NCI-H1436 (cell line): ENCODE measurements at places on chromosomes 2 and 18.

- no peak for DNase-seq
These were observed 31.2 kb upstream of the NPC1 start for GRCh38 chr18:23617412-23618014.

- DNase-seq, result no peak
These were observed 55.6 kb upstream of the PHLPP1 start for GRCh38 chr18:62659698-62660097.

DNA sequence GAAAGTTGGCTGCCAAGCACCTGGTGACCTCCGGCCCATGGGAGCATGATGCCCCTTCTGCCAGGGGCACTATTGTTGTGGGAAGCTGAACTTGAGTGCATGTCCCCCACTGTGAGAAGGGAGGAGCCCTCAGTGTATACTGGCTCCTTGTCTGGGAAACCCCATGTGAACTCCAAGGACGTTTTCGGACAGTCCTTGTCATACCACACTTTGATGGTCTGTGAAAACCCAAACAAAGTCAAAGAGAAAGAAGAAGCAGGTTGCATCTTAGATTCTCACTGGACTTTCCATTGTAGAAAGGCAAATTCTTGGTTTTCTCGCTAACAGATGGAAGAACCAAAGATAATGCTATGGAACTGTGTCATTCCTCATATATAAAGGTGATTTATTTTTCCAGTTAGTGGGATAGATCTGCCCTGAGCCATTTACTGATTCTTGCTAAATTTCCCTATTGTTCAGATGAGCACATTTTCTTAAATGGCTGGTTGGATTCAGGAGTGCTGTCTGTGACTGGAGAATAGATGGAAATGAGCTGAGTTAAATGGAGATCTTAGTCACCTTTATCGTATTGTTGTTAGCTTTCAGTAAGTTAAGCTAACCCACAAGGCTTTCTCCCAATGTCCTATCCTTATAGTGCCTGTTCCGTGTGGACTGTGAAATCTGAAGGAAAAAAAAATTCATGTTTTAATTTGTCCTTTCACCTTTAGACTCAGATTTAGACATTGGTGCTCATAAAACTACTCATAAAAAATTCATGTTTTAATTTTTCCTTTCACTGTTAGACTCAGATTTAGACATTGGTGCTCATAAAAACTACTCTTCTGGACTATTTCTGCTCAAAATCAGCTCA is 166.6 kb downstream of the ACTR3 start:
- DNase-seq, result no peak

- no peak for DNase-seq
These were observed 31.8 kb downstream of the ARHGAP25 start for GRCh38 chr2:68766376-68766845.

GRCh38 chr2:113974727-113975126 is 84.8 kb downstream of the ACTR3 start:
- DNase-seq, result no peak

DNA sequence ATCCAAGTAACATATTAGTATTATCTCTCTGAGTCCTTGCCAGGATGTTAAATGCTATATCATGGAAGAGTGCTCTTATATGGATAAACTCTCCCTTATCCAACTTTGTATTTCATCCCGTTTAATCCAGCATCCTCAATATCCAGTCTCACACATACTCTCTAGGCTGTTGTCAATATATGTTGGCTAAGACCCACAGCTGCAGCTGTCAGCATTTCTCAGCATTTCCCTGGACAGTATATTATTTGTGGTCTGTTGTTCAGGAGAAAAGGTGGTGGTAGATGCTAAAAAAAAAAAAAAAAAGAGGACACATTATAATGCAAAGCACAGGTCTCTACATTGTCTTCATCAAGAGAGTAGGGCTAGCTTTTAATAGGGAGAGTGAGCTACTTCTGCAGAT is 1368.0 kb upstream of the ZEB2 start:
- DNase-seq, result no peak

DNA sequence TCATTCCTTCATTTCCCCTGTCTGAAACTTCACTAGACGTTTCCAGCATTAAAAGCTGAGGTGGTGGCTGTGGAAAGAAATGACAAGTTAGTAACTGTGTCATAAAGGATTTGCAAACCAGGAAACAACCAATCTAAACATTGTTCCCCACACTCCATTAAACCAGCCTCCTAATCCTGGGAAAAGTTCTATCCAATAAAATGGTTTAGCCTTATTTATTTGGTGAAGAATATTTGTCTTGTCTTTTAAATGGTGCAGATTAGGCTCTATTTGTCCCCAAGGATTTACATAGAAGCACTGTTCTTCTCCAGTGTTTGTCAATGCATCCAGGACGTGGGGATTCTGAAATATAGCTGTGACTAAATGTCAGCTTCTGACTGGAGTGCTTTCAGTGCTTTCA is 10.5 kb upstream of the DPP4 start:
- DNase-seq, result no peak

DNA sequence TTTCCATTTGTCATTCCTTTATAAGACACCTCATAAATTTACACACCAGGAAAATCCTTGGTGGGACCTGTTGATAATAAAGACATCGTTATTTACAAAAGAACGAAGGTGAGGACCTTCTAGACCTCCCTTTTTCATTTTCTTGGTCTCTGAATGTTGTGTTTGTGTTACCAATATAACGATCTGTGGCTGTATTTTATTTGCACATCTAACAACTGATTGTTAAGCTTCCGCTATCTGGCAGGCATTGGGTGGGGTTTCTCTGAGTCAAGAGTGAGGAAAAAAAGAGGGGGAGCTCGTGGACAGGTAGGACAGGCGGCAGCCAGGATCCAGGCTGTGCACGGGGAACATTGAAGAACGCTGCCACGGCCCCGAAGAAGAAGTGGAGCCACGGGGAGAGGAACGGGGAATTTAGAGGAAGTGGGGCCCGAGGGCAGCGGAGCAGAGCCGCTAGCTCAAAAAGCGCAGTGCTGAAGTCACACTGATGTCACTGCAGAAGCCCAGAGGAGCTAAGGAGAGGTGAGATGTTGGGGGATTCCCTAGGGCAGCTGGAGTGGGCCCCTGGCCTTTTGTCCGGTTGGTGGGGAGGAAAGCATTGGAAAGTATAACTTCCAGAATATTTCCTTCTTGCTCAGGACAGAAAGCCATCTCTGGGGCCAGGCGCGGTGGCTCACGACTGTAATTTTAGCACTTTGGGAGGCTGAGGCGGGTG is 20.9 kb upstream of the DNMT3A start:
- DNase-seq, result no peak

DNA sequence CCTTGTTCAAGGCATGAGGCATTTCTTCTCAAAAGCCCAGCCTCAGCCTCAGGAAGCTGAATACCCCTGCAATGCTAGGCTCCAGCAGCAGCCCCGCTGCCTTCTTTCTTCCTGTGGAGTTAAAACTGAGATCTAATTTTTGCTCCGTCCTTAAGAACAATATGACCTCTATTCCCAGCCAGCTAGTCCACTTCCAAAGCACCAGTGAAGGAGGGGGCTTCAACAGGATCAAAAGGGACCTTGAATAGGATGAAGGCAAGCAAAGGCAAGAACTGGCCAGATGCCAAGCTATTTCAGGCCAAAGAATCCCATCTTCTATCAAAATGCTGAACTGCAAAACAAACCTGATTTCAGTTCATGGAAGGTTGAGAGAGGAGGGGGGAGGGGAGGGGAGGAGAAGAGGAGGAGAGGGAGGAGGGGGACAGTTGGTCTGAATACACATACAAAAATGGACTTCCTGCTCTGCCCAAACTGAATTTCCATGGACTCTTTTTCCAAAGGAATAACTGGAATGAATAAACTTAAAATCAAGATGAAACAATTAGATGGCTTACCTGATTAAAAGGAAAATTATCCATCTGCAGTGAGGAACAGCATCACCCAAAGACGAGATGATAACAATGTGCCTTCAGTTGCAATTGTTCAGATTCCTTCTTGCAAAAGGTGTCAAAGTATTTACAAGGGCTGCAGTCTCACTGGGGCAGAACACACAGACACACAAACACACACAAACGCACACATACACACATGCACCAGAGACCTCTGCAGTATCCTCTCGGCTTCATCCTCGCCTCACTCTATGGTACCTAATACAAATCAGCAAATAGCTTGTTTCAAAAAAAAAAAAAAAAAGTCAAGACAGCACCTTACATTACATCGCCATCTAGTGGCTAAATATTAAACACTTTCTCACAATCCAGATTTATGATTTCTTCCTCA is at the start of gene SCN1A:
Gene SCN1A (minus strand): TSS at position 804 of the 939 bp plus-strand sequence. CDS start 54,399 bp downstream, outside the sequence.
- DNase-seq, result peak; percentile 67

- no peak for DNase-seq
These were observed 174.2 kb downstream of the MIB1 start for GRCh38 chr18:21914739-21915319.

- no peak for DNase-seq
These were observed 89.4 kb upstream of the SPTBN1 start for GRCh38 chr2:54366487-54367280.

DNA sequence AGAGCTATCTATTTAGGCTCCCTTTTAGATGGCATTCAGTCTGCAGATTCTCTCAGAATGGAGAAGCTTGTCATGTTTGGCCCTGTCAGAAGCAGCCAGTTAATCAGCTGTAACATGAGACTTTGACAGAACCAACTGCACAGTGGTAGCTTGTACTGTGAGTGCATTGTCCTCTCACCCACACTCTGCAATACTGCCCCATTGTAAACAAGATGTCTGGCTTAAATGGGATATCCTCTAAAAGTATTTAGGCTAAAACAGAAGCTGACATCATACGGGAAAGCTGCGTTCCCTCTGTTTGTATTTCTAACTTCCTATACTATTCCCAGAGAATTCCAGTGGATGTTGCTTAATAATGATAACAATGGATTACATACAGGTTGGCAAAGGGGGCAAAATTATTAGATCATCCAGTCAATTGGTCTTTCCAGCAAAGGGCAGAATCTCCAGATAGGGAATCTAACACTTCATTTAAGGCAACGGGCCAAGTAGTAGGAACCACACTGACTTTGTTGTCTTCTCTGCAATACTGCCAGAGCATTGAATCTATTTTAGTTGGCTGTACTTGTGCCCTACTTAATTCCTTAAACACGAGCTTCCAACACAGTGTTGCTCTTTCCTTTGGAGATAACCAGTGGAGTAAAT is 15.4 kb upstream of the STAT4 start:
- no peak for DNase-seq

- no peak for DNase-seq
These were observed 47.1 kb downstream of the LONRF2 start for GRCh38 chr2:100275200-100275589.

- no peak for DNase-seq
These were observed 178.0 kb downstream of the DLGAP1 start for GRCh38 chr18:4276953-4277585.

DNA sequence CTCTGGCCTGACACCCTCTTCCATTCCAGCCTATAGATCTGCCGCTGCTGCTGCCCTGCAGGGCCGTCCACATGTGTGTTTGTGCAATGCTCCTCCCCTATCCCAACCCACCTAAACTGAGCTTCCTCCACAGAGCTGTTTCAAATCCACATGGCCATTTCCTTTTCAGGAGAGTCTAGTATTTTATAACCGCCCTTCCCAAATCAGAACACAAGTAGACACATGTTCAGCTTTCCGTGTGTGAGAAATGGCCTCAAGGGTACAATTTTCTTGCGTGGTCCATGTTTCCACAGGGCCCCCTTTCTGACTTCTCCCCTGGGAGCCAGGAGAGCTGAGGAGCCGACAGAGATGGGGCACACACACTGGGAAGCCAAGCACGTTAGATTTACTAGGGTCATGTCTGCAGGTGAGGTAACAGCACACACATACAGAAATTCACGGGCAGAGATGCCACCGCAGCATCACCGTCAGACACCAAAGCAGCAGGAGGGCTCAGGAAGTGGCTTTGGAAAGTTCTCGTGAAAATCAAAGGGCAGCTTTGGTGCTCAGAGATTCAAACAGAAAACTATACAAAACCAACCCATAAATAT is 102.9 kb upstream of the TGFA start:
- no peak for DNase-seq

DNA sequence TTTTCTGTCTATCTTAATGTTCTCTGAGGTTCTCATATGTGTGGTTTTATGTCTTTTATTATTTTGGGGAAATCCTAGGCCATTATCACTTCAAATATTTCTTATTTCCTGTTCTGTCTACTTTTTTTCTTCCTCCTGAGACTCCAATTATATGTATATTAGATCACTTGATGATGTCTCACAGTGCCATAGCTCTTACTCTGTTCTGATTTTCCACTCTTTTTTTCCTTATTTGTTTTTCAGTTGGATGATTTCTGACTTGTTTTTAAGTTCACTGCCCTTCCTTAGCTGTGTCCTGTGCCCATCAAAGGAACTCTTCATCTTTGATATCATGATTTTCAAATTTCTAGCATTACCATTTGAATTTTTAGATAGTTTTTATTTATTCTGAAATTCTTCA is 24.1 kb downstream of the FAM228B start:
- no peak for DNase-seq

- DNase-seq, result no peak
These were observed 278.5 kb downstream of the AFF3 start for GRCh38 chr2:99863903-99864270.

DNA sequence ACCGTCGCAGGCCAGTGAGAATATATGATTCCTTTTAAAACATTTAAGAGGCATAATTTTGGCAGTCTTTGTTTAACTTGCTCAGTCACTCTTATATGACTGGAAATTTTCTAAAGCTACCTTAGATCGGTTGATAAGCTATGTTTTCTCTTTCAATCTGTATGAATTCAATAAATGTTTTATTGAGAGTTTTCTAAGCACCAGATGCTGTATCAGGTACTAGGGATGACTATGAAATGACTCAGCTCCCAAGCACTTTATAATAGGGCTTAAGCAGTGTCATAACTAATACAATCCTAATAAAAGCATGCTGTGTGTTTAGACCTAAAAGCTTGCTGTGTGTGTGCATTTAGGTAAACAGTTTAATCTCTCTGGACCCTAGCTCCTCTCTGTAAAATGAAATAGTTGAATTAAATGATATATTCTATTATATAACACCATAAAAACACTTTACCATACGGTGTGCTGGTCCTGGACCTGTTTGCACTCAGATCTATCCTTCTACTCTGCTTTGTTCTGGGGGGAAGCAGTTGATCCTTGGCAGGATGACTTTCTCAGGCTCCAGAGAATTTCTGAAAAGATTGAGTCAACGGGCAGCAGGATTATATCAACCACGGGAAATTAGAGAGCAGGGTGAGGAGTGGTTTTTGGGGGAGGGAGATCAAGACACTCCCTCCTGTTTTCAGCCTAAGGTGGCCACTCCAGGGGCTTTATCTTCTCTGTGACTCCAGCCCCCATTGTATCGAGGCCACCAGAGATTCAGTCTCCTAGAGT is 26.1 kb upstream of the SLC38A11 start:
- no peak for DNase-seq

- DNase-seq, result no peak
These were observed 190.8 kb upstream of the PARD3B start for GRCh38 chr2:204354442-204354856.

DNA sequence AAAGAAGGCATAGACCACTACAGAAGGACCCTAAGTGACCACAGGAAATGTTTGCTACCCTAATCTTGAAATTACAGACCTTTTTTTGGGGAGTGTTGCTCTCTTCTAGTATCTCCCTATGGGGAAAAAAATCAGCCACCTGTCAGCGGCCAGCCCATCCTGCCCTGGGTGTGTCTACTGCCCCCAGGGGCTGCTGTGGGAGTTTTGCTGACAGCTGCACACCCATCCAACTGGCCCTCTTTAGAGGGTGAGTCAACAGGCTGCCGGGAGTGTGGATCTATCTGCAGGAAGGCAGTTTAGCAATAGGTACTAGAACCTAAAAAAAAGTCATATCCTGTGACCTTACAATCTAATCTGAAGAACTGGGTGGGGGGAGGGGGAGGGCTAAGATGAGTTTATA is 796 bp upstream of the DYSF start:
- DNase-seq, result peak; percentile 37
